ENCODE measurements at places on chromosomes 2 and 18.

- DNase-seq: no peak
Observed at GRCh38 chr2:160453111-160453820, 40.3 kb downstream of the RBMS1 start.

- no peak for DNase-seq
Observed at GRCh38 chr2:28717339-28717758, 34.3 kb upstream of the PPP1CB start.

DNA sequence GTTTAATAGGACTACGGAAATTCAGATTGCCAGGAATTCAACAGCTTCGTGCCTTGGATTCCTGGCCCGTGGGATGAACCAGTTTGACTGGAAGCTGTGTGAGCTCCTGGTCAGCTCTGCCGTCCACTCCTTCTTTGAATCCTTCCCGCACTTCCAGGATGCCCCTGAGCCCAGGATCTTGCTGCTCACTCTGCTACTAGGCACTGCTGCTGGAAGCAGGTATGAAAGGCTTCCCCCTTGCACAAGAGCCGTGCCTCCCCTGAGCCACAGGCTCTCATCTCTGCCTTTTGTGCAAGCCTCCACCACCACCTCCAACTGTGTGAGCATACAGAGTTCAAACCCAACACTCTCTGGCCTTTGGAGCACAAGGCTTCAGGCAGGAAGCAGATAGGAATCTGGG is 34.9 kb downstream of the EN1 start:
- DNase-seq: no peak

DNA sequence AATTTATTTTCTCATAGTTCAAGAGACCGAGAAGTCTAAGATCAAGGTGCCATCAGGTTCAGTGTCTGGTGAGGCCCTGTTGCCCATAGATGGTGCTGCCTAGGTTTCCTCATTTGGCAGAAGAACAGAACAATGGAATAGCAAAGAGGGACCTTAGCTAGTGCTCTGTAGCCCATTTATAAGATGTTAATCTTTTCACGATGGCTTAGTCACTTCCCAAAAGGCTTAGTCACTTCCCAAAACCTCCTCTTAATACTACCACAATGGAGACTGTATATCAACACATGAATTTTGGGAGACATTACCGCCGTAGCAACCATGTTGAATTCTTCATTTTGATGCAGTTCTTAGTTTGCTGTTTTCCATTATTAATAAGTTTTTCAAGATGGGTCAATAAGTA is 246.3 kb upstream of the NRP2 start:
- no peak for DNase-seq

DNA sequence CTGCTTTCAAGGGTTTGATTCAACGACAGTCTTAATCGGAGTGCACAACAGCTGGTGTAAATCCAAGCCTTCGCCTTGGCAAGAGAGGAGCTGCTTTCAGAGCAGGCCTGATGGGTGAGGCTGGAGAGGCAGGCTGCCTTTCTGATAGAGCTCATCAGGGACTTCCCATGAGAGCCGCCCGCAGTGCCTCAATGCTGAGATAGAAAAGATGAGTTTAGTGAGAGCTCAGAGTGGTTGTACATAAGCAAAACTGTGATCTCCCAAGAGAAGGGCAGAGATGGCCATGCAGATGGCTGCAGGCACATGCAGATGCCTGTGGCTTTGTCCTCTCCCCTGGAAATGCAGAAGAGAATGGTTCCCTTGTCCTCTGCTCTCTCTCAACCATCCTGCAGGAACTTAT is 122.1 kb downstream of the ARL4C start:
- no peak for DNase-seq

DNA sequence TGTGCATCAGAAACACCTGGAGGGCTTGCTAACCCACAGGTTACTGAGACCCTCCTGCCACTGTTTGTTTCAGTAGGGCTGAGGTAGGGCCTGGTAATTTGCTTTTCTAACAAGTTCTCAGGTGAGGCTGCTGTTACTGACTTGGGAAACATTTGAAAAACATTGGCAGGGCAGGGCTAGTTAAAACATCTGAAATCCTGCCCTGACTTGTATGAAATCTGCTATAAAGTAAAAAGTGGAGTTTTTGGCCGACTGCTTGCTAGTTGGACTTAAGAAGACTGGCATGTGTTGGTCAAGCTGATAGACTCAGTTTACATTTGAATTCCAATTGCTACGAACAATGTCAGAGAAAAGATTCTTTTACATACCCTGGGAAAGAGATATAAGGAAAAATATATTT is 111.6 kb upstream of the DLX2 start:
- no peak for DNase-seq

DNA sequence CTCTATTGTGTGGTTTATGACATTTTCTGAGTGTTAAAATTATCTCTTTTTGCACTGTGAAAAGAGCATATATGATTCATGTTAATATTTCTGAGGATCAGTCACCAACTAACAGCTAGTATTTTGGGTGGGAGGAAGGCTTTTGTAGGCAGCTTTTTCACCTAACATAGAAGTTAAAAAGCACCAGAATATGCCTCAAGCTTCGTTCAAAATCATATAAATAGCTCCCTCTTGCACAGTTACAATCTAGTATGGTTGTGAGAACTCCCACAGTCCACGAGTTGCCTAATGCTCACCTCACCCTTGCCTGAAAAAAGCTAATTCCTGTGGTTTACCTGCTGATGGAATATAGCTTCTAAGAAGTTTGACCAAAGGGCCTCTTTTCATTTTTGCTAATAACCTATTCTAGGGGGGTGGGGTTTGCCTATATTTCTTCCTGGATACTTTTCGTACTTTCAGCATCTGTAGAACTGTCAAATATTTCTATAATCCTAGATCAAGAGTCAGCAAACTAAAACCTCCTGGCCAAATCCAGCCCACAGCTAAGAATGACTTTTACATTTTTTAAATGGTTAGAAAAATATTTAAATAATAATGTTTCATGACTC is 167.1 kb upstream of the FOSL2 start:
- no peak for DNase-seq

GRCh38 chr2:120909102-120909501 is 173.4 kb downstream of the GLI2 start:
- DNase-seq: no peak

DNA sequence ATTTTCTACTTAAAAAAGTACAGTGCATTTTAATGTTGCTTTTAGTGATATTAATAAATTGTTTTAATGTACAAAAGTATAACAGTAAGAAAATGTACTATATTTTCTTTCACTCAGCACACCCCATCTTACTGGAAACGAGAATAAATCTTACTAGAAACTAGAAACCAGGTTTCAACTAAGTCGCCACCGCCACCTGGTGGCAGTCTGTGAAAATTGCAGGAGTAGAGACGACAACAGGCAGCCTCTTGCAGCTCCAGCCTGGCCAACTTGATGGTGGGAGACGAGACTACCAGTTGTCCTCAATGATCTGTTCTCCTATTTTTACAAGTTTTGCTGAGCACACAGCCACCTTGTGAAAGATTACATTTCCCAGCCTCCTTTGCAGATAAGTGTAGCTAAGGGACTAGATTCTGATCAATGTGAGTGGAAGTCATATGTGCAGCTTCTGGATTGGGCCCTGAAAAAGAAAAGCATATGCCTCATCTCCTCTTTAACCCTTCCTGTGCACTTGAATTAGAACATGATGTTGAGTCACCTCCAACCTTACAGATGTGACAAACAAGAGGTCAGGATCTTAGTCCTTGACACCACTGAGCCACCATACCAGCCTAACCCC is 8.7 kb downstream of the OTOF start:
- peak; percentile 45 for DNase-seq

DNA sequence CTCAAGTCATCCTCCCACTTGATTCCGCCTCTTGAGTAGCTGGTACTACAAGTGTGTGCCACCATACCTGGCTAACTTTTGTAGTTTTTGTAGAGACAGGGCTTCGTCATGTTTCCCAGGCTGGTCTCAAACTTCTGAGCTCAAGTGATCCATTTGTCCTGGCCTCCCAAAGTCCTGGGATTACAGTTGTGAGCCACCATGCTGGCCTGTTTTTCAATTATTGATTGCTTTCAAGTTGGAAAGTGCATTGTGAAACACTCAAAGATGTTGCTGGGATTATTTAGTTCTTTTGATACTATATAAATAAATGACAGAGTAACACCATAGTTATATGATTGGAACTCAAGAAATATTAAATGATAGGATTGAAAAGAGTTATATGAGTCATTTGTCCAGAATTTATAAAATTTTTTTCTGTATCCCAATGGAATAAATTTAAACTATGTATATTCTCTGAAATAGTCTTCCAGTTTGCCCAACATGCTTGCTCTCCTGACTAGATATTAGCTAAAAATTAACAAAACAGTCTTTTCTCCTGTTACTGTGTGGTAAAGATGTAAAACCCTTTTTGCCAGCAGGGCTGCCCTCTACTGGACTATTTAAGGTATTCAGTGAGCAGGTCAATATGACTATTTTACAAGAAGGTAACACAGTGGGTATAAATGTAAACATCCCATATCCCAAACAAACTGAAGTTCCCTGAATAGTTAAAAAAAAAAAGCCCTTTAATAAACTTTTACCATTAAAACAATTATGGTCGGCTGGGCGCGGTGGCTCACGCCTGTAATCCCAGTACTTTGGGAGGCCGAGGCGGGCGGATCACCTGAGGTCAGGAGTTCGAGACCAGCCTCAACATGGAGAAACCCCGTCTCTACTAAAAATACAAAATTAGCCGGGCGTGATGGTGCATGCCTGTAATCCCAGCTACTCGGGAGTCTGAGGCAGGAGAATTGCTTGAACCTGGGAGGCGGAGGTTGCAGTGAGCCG is 42.7 kb downstream of the ACSL3 start:
- no peak for DNase-seq

DNA sequence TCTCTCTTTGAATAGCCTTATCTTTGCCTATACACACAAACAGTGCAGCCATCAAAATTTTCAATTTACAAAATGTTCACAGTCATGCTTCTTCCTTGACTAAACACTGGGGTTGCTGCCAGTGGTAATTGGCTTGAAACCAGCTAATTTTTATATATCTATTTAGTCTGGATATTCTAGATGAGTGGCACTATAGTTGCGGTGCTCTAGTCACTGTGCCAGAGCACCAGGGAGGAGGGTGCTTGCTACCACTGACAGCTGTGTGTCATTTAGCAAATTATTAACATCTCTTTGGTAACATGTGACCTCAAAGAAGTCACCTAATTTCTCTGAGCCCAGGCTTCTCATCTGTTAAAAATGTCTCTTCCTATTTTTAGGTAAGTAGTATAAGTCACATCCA is 130.4 kb downstream of the MEIS1 start:
- DNase-seq: no peak

- no peak for DNase-seq
Observed at GRCh38 chr2:54824567-54824966, 101.1 kb downstream of the EML6 start.

- no peak for DNase-seq
Observed at GRCh38 chr18:70258243-70258642, 30.6 kb upstream of the SOCS6 start.

- DNase-seq: no peak
Observed at GRCh38 chr2:233449921-233450863, 95.9 kb downstream of the DGKD start.

GRCh38 chr18:62450546-62451410 is 72.0 kb upstream of the ZCCHC2 start:
- DNase-seq: peak; percentile 9

DNA sequence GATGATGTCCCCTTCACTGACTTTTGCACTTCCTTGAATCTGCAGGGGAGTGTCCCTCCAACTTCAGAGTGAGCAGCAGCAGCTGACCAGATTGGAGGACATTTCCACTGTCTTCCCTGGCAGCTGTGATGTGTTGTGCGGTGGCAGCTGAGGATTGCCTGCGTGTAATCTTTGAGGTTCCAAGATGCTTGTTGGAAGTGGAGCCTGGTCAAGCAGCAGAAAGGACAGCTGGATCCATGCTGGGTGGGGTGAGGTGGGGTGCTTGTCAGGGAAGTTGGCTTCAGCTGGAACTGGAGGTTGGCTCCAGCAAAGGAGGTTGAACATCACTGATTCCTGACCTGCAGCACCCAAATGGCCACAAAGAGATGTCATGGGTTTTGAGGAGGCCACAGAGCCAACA is 64.8 kb downstream of the ST3GAL5 start:
- no peak for DNase-seq

DNA sequence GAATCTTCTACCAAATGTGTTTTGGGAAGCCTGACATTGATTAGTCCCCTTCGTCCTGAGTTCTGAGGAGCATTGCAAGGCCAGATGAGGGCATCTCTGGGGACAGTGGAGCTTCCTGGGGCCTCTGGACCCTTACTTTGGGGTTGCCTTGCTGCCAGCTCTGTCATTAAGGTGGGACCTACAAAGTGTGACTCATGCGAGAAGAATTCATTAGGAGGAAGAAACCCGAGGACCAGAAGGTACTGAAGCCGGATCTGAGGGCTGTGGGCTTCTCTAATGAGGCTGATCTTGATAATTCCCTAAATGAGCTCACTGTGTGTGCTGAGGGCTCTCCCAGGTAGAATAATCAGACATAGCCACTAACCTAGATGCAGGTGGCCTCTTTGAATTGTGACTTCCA is 695 bp upstream of the SCYGR2 start:
- DNase-seq: no peak

- no peak for DNase-seq
Observed at GRCh38 chr2:58428096-58429013, 187.2 kb upstream of the FANCL start.

DNA sequence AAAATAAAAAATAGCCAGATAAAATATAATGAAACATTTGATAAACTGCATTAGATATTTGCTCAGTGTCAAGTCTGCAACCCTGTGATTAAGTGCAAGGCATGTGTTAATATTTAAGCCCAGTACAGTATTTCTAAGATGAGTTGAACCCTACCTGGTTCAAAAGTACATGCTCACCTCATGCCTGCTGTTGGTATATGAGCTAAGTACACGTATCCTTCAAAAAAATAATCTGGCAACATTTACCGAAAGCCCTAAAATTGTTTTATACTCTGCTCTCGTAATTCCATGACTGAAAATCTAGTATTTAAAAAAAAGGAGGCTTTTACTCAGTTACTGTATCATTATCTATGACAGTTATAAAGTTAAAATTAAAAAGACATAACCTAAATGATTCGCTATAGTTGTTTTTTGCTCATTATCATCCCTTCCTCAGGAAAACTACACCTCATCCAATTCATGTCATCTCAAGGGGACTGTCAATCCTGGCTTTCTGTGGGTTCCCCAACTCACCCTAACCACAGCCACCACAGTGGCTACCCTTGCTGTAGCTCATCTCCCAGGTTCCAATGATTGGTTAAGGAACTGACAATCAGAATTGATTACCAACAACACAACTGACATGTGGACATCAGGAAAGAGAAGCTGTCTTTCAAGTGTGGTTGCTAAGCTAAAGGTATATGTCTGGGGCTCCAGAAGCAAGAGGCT is 10.6 kb downstream of the TLK1 start:
- DNase-seq: no peak

DNA sequence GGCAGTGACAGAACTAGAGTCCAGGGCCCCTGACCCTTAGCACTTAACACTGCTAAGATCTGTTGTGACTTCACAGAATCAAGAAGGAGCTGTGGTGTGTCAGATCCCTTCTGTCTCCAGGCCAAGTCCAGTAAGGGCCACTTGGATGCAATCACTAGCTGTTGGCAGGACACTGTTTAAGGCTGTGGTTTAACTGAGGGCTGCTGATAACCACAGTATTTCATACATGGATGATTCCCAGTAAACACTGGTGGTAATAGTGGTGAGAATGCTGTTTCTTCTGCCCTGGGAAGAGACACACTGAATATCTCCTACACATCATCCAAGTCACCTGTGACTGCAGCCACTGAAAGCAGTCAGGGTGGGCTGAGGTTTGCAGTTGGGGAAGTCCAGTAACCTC is 77.7 kb upstream of the FBXO11 start:
- DNase-seq: no peak

GRCh38 chr2:71330585-71331330 is 824 bp upstream of the ZNF638 start:
- no peak for DNase-seq

Data from stimulated activated CD8-positive, alpha-beta memory T cell treated with anti-CD3 and anti-CD28 coated beads, Interleukin-15, amount 100 ng/mL, for 48 hours (primary cell).